Activated CD4-positive, CD25-positive, alpha-beta regulatory T cell treated with anti-CD3 and anti-CD28 coated beads, Interleukin-2, amount 50 U/mL, for 72 hours (primary cell): ENCODE measurements at places on chromosomes 3 and 15.

- no peak for DNase-seq
Measured at GRCh38 chr3:151395806-151396205, 11.3 kb upstream of the P2RY12 start.

DNA sequence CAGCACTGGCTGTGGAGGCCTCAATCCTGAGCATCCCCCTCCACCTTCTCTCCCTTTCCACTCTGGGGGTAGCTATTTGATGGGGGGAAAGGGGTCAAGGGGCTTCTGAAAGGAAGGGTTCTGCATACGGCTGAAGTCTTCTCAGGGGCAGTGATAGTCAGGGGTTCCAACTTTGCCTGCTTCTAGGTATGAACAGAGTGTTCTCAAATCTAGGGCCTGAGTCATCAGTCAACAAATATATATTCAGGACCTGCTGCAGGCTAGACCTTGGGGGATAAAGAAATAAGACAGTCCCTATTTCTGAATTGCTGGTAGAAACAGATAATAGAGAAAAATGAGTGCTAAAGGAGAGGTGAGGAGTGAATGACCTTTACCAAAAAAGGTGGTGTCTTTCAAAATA lies 12.8 kb downstream of the RGMA start:
- DNase-seq: no peak

- no peak for DNase-seq
Measured at GRCh38 chr3:149548669-149549065, 74.2 kb downstream of the TM4SF4 start.

- no peak for DNase-seq
Measured at GRCh38 chr3:56189536-56189935, 278.7 kb downstream of the ERC2 start.

GRCh38 chr3:18987862-18988447 lies 160.4 kb upstream of the KCNH8 start:
- DNase-seq: no peak

- DNase-seq: no peak
Measured at GRCh38 chr3:158781849-158782248, 20.0 kb upstream of the MFSD1 start.

DNA sequence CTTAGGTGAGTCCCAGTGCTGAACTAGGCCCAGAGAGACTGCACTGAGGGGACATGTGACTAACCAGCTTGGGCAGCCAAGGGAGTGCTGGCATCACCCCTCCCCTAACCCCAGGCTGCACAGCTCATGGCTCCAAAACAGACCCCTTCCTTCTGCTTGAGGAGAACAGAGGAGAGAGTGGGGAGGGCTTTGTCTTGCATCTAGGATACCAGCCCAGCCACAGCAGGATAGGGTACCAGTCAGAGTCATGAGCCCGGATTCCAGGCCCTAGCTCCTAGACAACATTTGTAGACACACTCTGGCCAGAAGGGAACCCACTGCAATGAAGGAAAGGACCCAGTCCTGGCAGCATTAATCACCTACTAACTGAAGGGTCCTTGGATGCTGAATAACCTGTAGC lies 49.9 kb upstream of the PLSCR4 start:
- no peak for DNase-seq

DNA sequence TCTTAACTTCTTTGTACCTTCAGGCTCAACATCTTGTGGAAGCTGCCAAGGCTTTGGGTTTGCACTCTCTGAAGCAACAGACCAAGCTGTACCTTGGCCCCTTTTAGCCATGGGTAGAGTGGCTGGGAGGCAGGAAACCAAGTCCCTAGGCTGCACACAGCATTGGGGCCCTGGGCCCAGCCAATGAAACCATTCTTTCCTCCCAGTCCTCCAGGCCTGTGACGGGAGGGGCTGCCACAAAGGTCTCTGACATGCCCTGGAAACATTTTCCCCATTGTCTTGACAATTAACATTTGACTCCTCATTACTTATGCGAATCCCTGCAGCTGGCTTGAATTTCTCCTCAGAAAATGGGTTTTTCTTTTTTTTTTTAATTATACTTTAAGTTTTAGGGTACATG lies 253.1 kb upstream of the GADL1 start:
- DNase-seq: no peak

DNA sequence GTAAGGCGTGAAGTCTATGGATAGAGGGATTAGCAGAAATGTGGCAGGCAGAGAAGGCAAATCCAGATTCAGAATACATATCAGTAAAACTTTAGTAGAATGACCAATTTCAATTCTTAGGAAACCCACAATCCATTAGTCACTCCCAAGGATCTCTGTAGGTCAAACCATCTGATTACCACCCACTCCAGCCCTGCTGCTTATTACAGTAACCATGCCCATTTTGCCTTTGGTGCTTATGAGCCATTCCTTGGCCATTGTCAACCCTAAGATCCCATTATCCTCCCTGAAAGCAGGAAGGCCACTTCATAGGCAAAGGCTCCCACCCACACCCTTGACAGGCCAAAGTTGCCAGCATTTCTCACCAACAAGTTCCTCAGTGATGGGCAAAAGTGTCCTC lies 5.1 kb upstream of the KLHL40 start:
- no peak for DNase-seq

GRCh38 chr15:29952225-29952624 lies 130.0 kb upstream of the TJP1 start:
- DNase-seq: no peak

DNA sequence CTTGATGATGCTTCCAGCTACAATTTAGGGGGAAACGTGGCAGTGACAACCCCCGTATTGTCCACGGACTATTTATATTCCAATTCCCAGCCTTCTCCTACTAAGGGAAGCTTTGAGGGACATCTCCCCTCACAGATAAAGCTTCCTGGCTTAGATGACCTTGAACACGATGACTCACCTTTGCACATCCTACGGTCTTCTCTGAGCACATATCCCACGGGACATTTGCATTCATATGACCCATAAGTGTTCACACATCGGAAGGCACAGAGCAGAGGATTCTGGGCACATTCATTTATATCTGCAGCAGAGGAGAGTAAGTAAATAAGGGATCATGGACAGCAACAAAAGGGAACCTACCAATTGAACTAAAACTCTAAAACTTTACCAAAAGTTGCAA lies 101.5 kb downstream of the DUT start:
- DNase-seq: no peak

DNA sequence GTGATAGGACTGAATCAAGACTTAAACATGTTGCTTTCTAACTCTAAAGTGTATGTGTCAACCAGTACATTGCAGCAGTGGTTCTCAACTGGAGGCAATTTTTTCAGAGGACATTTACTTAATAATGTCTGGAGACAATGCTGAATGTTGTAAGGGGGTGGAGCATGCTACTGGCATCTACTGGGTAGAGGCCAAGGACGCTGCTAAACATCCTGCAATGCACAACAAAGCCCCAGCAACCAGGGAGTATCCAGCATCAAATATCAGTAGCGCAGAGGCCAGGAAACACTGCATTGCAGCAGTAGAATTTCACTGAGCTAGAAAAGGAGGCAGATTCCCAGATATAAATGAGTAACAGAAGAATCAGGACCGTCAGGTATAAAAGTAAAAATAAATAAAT lies 79.8 kb upstream of the GRM7 start:
- DNase-seq: no peak

DNA sequence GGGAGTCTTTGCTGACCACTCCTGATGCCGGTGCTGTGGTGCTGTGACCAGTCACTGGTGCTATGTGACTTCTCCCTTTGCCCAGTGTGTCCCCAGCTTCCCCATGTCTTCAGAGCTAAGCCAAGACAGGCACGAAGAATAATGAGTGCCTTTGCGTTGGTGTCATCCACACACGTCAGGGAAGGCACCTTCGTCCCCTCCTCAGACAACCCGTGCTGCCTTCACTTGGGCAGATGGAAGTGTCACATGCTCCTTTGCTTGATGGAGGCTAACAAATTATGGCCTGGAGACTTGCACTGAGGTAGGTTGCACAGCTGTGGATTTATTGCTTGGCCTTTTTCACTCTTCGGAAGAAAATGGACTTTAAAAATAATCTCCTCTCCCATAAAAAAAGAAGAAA lies 291.8 kb downstream of the OCA2 start:
- no peak for DNase-seq

DNA sequence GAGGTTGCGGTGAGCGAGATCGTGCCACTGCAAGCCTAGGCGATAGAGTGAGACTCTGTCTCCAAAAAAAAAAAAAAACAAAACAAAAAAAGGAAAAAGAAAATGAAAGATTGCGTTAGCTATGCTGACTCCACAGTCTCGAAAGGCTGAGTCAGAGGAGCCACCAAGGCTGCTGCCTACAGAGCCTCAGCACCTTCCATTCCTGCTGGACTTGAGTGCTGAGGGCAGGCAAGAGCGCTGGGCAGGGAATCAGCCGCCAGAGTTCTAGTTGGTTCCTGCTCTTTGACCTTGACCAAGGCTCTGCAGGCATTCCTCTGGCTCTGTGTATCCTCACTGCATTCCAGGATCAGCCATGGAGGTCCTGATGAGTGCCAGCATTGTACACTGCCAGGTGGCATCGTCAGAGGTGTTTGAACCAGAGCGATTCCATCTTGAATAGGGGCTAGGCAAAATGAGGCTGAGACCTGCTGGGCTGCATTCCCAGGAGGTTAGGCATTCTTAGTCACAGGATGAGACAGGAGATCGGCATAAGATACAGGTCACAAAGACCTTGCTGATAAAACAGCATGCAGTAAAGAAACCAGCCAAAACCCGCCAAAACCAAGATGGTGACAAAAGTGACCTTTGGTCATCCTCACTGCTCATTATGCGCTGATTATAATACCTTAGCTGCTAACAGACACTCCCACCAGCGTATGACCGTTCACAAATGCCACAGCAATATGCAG lies 5.9 kb downstream of the MESP2 start:
- DNase-seq: no peak

GRCh38 chr3:159838938-159839337 lies 149.7 kb upstream of the IL12A start:
- DNase-seq: no peak

GRCh38 chr3:178671791-178672190 lies 135.6 kb downstream of the KCNMB2 start:
- no peak for DNase-seq

DNA sequence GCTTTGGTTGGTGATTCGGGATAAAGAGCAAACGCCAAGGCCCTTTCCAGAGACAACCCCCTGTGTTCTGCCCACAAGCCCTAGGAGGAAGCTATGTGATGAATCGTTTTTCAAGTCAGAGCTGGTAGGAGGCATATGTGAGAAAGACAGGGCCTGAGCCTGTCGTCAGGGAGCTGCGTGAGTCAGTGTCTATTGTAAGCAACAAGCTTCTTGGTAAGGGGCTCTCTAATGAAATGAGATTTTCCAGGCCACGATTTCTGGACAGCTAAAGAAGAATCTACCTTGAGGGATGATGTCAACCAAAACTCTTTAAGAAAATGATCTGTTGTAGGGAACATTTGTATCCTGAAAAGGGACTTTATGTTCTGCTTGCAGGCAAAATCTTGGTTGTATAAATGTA lies 318.9 kb upstream of the IL12A start:
- DNase-seq: no peak

DNA sequence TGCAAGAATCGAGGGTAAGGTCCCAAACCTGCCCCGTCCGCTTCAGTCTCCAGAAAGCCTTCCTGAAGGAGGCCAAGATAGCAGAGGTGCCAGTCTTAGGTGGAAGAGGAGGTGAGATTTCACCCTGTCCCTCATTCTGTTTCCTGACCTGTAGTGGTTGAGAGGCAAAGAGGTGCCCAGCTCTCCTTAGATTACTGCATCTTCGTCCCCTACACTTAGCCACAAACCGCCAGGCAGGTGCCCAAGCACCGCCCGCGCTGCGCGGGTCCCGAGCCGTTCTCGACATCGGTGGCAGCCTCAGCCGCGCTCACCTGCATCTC lies 23.8 kb upstream of the POLG start:
- DNase-seq: no peak

GRCh38 chr15:29687204-29687815 lies 135.0 kb downstream of the TJP1 start:
- no peak for DNase-seq

- DNase-seq: no peak
Measured at GRCh38 chr3:195440379-195440778, 2.4 kb downstream of the ACAP2 start.

DNA sequence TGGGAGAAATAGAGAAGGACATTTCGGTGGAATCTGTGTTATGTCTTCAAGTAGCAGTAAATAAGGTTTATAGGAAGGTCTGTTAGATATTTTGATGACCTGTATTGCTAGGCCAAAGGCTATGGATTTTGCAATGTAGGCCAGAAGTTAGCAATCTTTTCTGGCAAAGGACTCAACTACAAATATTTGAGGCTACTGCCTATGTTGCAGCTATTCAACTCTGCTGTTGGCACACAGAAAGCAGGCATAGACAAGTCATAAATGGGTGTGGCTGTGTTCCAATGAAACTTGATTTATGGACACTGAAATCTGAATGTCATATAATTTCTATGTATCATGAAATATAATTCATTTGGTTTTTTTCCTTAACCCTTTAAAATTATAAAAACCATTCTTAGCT lies 438.7 kb upstream of the C2CD4B start:
- DNase-seq: no peak

DNA sequence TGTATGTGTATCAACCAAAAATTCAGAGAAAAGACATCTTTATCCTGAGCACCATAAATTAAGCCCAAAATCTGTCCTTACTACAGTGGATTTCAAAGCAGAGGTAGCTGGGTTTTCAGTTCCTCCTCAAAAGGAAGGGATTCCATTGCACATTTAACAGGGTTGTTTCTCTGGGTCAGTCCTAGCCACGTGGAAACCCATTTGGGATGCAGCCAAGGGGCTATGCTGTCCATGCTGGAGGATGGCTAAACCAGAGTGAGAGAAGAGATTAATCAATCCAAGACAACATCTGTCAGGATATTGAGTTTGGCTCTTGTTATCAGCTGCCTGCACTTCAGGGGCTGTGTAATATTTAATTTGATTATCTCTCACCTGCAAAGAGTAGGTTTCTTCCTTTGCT lies 28.1 kb downstream of the LSAMP start:
- no peak for DNase-seq

DNA sequence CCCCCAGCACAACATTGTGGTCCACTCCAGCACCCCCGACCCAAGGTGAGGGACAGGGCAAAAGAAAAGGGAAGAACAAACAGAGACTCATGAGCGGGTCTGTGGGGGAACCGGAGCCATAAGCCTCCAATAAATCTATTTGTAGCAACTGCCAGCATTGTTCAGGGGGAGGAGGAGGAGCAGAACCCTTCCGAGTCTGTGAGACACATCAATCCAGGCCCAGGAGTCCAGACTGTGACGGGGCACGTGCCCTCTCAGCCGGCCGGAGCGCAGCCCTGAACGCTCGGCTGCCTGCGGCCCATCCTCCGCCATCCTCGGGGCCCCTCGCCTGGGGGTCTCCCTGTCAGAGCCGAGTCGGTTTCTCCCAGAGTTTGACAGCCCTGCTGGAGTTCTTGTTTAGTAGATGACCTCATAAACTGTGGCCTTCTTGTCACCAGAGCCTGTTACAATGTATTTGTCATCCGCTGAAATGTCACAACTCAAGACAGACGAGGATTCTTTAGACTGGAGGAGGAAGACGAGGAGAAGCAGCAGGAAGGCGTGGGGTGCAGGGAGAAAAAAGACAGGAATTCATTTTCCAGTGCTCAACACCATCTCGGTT lies 47.9 kb downstream of the TLE3 start:
- DNase-seq: no peak
